ENCODE measurements at places on chromosomes 3 and 15.

DNA sequence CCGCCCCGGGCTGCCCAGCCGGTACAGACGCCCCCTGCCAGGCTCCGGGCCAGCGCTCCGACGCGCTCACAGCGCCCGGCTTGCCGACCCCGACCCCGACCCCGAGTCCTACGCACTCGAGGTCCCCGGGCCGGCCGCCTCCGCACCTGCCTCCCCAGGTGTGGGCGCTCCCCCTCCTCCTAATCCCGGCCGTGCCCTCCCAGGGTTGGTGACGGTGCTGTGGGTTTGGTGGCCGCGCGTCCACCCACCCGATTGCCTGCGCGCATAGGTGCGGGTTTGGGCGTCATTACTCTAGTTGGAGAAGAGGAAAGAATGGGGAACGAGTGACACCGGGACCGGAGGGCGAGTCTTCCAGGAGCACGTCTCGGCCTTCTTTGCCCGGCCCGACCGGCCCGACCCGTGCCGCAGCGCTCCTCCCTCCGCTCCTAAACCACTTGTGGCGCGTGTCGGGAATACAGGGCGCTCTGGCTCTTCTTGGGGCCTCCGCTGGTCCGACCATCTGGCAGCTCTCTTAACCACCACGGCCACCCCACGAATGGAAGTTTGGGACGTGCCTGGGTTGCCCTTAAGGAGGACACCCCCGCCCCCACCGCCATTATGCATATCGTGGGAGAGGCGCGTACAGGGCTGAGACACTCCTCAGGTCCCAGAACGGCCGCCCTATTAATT lies 810 bp upstream of the THRB start:
- no peak for DNase-seq

- DNase-seq: no peak
Measured at GRCh38 chr15:70355275-70355795, 257.6 kb upstream of the TLE3 start.

GRCh38 chr15:31271224-31271635 lies 55.4 kb upstream of the KLF13 start:
- DNase-seq: no peak

- DNase-seq: no peak
Measured at GRCh38 chr15:39025881-39026280, 461.3 kb upstream of the RASGRP1 start.

DNA sequence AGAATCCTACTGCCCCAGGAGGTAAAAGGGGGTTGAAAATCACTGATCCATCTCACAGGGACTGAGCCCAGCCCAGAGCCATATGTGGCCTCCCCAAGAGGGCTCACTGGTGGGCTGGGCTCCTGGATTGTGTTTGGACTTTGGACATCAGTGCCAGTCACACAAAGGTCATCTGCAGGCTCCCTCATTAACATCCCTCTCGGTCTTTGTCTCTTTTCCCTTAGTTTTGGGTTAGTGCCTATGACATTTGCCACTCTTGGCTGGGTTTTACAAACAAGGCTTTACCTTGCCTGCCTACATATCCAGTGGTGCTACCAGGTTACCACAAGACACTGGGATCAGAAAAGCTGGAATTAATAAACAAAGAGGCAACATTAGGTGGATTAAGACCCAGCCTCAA lies 27.9 kb downstream of the IFT122 start:
- no peak for DNase-seq

DNA sequence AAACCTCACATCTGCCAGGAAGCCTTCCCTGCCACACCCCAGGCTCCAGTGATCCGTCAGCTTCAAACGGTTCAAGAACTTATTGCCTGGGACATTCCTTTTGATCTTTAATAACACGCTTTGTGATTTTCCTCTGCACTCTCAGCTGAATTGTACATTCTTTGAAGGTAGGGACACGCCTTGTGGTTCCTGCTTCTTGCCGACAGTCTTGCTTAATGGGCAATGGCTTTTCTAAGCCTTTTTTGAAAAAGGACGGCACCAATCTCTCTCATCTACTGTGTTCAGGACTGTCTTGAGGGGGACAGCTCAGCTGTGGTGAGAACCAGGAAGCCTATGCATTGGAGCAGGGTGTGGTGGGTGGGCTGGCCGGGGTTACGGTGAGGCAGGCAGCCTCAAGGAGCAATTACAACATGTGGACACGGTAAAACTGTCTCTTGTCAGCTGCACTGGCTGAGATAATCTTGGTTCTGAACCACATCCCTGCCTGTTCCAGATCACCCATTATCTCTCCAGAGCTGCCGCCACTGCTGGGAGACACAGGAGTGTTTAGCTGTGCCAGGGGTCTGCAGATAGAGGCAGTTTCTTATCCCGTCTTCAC lies 46.0 kb upstream of the GLCE start:
- DNase-seq: no peak
